SJSA1 (cell line): ENCODE measurements at places on chromosomes 12 and 14.

DNA sequence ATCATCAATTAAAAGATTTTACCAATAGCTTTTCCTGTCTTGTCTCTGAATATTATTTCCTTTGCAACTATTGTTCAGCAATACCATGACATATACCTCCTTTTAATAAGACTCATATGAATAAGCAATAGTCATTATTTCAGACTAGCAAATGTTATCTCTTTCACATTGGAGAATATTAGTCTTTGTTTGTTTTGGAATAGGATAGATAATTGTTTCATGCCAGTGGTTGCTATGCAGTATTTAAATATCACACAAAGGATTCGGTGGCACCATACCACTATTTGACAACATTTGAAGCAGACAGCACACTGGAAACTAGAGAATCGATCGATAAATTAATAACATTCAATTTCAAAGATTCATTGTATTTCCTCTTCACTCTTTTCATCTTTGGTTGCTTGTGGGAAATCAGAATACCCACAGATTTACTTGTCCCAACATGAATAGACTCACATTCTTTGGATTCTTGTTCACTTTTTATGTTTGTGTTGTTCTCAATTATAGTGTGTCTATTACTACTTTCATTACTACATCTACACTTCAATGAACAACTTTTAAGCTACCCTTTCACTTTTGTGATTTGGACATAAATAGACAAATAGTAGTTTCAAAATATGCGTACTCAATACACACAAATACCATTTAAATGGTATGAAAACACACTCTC is 42.7 kb upstream of the TBPL2 start:
- H3K4me1 ChIP-seq = peaks cover 12% of the 10 kb centered on the region
- H3K36me3 ChIP-seq = no peaks in the 10 kb centered on the region
- DNase-seq = no peak
- no peak overlapping the region for H3K27ac ChIP-seq
- H3K27me3 ChIP-seq = no peaks in the 10 kb centered on the region

DNA sequence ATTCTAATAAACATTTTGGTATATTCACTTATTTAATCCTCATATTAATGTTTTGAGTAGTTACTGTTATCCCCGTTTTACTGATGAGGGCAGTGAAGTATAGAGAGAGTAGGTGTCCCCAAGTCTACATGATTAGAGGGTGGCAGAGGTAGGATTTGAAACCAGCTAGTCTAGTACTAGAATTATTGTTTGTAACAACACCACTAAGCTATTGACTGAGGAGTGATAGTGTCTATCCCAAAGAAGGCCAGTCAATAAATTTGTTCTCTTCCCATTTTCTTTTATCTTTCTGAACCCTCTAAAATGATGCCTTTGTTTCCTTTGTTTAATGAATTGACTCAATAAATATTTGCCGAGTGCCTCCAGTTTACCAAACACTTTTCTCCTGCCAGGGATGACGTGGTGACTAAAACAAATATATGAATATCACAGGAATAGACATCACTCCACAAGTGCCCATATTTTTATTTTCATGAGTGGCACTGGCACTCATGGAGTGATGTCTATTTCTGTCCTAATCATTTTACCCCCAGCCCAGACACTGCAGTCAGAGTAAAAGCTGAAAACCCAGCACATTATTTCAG is 247.5 kb downstream of the SLC16A7 start:
- H3K27ac ChIP-seq = no peak overlapping the region
- H3K4me3 ChIP-seq = no peak overlapping the region
- no peaks in the 10 kb centered on the region for H3K36me3 ChIP-seq
- DNase-seq = no peak
- no peaks in the 10 kb centered on the region for H3K27me3 ChIP-seq

GRCh38 chr12:52197371-52198231 is 5.8 kb upstream of the KRT80 start:
- H3K4me1 ChIP-seq = peaks cover 76% of the 10 kb centered on the region
- no peak for DNase-seq
- no peaks in the 10 kb centered on the region for H3K27me3 ChIP-seq
- H3K4me3 ChIP-seq = no peak overlapping the region
- no peaks in the 10 kb centered on the region for H3K36me3 ChIP-seq

DNA sequence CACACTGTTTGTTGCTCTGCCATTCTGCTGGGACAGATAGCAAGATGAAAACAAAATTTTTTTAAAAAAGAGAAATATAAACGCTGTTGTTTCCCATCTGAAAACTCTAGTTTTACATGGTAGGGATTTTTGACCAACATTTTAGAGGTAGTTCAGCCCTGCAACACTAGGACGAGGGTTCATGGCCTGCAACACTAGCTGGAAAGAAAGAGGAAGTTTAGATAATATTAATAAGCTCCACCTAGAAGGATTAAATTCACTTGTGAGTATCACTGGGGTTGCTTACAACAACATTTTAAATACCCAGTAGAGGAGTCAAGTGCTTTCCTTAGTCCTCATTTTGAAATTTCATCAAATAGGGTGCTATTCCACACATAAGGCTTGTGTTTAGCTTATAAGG is 68.2 kb downstream of the SRGAP1 start:
- DNase-seq = no peak
- H3K27ac ChIP-seq = no peak overlapping the region
- no peaks in the 10 kb centered on the region for H3K36me3 ChIP-seq
- no peak overlapping the region for H3K4me3 ChIP-seq
- H3K4me1 ChIP-seq = peaks cover 27% of the 10 kb centered on the region

GRCh38 chr12:92844151-92844763 is 84.8 kb downstream of the EEA1 start:
- H3K4me3 ChIP-seq = no peak overlapping the region
- no peak overlapping the region for H3K27ac ChIP-seq
- no peak for DNase-seq
- no peaks in the 10 kb centered on the region for H3K27me3 ChIP-seq
- no peaks in the 10 kb centered on the region for H3K4me1 ChIP-seq
- peaks cover 20% of the 10 kb centered on the region for H3K36me3 ChIP-seq

DNA sequence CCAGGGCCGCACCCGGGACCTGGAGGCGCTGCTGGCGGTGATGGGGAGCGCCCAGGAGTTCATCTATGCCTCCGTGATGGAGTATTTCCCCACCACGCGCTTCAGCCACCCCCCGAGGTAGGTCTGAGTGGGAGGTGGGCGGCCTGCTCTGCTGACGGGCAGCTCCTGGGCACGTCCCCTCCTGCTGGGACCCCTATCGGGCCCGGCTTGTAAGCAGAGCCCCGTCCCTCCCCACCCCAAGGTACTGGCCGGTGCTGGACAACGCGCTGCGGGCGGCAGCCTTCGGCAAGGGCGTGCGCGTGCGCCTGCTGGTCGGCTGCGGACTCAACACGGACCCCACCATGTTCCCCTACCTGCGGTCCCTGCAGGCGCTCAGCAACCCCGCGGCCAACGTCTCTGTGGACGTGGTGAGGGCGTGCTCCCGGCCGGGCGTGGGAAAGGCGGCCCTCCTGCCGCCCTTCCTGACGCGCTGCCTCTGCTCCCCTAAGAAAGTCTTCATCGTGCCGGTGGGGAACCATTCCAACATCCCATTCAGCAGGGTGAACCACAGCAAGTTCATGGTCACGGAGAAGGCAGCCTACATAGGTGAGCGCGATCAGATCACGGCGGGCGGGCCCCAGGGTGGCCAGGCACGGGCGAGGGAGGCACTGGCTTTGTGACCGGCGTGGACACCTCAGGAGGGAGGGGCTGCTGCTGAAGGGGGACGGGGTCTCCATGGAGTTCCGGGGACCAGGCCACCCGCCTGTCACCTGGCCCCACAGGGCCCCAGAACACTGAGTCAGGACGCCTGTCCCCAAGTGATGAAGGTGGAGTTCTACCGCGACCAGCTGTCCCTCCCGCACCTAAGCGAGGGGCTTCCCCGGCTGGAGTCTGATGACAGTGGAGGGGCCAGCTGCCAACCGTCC is 7.3 kb downstream of the PLD4 start:
- no peaks in the 10 kb centered on the region for H3K36me3 ChIP-seq
- H3K4me1 ChIP-seq = peaks cover 8% of the 10 kb centered on the region
- no peak overlapping the region for H3K4me3 ChIP-seq

GRCh38 chr12:71135812-71136176 is 22.0 kb downstream of the TSPAN8 start:
- no peak overlapping the region for H3K27ac ChIP-seq
- H3K36me3 ChIP-seq = no peaks in the 10 kb centered on the region
- no peaks in the 10 kb centered on the region for H3K4me1 ChIP-seq
- no peaks in the 10 kb centered on the region for H3K27me3 ChIP-seq

DNA sequence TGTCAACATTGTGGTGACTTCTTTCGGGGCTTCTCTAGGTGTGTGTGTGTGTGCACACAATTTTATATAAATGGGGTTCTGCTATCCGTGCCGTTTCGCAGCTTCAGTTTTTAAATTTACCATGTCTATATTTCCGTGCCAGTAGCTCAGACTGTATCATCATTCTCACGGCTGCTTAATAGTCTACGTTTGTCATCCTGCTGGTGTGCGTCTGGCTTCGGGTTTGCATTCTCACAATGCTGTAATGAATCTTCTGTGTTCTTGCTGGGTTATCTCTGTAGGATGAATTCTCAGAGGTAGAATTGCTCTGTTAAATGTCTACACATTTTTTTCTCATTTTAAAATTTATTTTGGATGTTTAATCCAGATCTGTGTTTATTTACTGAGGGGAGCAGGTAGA is 73.6 kb downstream of the ADGRD1 start:
- no peak for DNase-seq
- H3K27ac ChIP-seq = no peak overlapping the region
- no peaks in the 10 kb centered on the region for H3K27me3 ChIP-seq
- no peak overlapping the region for H3K4me3 ChIP-seq
- no peaks in the 10 kb centered on the region for H3K4me1 ChIP-seq

GRCh38 chr12:120764816-120765215 is 39.2 kb downstream of the ACADS start:
- no peaks in the 10 kb centered on the region for H3K4me1 ChIP-seq
- peaks cover 27% of the 10 kb centered on the region for H3K36me3 ChIP-seq
- H3K4me3 ChIP-seq = no peak overlapping the region
- no peak overlapping the region for H3K27ac ChIP-seq
- no peaks in the 10 kb centered on the region for H3K27me3 ChIP-seq

GRCh38 chr12:4584896-4585295 is 22.9 kb downstream of the DYRK4 start:
- peaks cover 17% of the 10 kb centered on the region for H3K4me1 ChIP-seq
- peaks cover 38% of the 10 kb centered on the region for H3K27me3 ChIP-seq
- H3K4me3 ChIP-seq = no peak overlapping the region
- H3K27ac ChIP-seq = no peak overlapping the region
- H3K36me3 ChIP-seq = no peaks in the 10 kb centered on the region

- no peak overlapping the region for H3K4me3 ChIP-seq
- no peaks in the 10 kb centered on the region for H3K27me3 ChIP-seq
- 0 out of 2 replicates have a peak, but pooled peaks cover 3% of the 10 kb centered on the region for H3K4me1 ChIP-seq
- peak; percentile 58 for DNase-seq
These were observed 14.2 kb upstream of the TXNRD1 start for GRCh38 chr12:104201238-104202001.

GRCh38 chr12:119692410-119692809 is 24.5 kb downstream of the PRKAB1 start:
- DNase-seq = no peak
- H3K4me1 ChIP-seq = no peaks in the 10 kb centered on the region
- H3K4me3 ChIP-seq = no peak overlapping the region
- H3K27me3 ChIP-seq = no peaks in the 10 kb centered on the region

DNA sequence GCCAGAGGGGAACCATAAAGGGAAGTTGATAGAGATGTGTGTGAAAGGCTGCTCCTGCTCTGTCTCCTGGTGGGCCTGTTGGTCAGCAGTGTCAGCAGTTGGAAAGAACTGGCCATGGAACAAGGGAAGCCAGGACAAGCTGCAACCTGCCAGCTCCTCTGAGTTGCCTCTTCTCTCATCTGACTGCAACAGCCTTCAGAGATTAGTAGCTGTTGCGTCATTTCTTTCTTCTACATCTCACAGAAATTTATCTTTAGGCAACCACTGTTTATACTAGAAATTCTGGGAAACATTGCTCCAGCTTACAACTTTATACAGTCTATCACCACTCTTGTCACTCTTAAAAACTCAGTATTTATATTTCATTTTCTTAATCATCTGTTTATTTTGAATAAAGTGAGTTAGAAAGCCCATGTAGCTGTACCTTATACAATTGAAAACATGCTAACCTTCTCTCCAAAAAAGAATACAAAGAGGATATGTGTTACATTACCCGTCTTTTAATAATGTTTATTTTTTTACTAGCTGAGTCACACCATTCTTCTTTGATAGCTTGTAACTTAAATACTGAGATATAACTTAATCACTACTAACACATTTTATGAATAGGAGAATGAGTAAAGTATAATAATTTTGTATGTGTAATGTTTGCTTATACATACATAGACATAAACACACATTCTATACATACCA is 224.2 kb downstream of the LRFN5 start:
- no peak overlapping the region for H3K4me3 ChIP-seq
- no peaks in the 10 kb centered on the region for H3K4me1 ChIP-seq
- H3K36me3 ChIP-seq = no peaks in the 10 kb centered on the region
- no peaks in the 10 kb centered on the region for H3K27me3 ChIP-seq
- no peak overlapping the region for H3K27ac ChIP-seq
- DNase-seq = no peak

DNA sequence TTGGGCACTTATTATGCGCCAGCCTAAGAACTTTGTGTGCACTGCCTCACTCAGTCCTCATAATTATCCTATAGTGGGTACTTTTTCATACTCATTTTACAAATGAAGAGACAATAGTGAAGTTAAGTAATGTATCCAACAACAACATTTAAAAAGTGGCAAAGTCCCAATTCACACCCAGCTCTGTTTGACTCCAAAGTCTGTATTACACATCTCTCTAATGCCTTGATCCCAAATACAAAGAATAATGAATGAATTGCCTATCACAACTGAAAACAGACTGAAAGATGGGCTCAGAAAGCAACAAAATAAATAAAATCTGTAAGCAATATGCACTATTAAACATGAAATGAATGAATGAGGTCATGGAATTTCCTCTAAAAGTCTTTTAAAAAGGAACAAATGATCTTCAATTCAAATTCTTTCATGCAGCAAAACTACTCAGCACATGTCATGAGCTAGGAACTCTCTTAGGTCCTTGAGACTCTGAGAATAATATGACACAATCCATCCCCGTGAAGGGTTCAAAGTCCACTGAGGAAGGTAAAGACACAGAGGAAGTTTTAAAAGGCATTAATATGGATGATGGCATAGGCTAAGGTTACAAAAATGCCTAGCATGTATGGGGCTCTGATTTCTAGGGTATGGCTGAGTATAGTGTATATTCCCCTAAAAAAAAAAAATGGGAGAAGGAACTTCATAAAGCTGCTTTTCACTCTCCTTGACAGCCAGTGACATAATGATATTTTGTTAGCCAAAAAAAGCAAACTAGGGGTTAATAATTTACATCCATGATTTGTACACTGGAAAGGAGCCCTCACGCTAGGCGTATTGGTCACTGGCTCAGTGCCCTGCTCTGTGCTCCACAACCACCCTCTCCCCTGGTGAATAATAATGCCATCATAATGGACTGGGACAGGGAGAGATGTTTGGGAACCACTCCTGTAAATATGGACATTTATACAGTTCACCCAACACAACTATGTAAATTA is 103.4 kb downstream of the SLC2A13 start:
- no peaks in the 10 kb centered on the region for H3K4me1 ChIP-seq
- H3K27ac ChIP-seq = no peak overlapping the region
- no peaks in the 10 kb centered on the region for H3K36me3 ChIP-seq
- DNase-seq = no peak

- no peaks in the 10 kb centered on the region for H3K27me3 ChIP-seq
- no peak overlapping the region for H3K4me3 ChIP-seq
- peaks cover 89% of the 10 kb centered on the region for H3K36me3 ChIP-seq
- H3K27ac ChIP-seq = no peak overlapping the region
These were observed 14.0 kb downstream of the GIT2 start for GRCh38 chr12:109982210-109982609.

GRCh38 chr14:105325716-105326567 is 11.4 kb downstream of the PACS2 start:
- no peak overlapping the region for H3K27ac ChIP-seq
- peaks cover 16% of the 10 kb centered on the region for H3K4me1 ChIP-seq
- H3K36me3 ChIP-seq = no peaks in the 10 kb centered on the region
- H3K4me3 ChIP-seq = no peak overlapping the region
- DNase-seq = no peak
